ENCODE measurements at places on chromosomes 13 and 19.

- peak; percentile 4 for DNase-seq
Observed at GRCh38 chr13:29849731-29850212, 645 bp downstream of the UBL3 start.

DNA sequence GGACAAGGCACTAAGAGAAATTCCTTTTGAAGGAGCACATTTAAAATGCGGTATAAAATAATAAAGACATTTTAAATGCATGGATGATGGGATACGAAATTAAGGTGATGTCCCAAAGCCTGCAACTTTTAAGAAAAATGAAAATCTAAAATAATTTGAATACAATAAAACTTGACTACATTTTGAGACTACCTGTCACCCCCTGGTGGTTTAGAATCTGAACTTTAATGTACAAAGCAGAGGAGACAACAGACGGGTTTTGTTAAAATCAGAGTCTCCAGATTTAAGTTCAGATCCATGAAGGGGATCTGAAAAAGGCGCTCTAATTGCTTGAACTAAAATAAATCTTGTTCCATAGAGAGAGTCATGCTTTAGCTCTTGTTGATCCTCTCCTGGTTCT, 1129.3 kb upstream of the PCDH20 start:
- no peak for DNase-seq

GRCh38 chr13:99375738-99376080, 68.5 kb upstream of the GPR183 start:
- DNase-seq, result no peak

DNA sequence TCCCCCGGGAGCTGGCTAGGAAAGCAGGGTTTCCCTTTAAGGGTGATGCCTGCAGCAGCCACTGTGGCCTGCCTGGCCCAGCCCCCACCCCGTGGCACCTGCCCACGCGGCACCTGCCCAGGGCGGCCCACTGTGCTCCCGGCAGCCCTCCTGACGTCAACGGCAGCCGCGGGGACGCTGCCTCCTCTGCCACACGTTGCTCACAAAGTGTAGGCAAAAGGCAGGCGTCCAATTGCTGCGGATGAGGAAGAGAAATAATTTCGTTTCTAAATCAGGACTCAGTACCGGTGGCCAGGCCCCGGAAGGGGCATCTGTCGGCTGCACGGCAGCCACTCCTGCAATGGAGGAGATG, 122.3 kb downstream of the URI1 start:
- no peak for DNase-seq

- no peak for DNase-seq
Observed at GRCh38 chr13:27174766-27175455, 3.3 kb upstream of the USP12 start.

- no peak for DNase-seq
Observed at GRCh38 chr13:99614465-99614885, 113.2 kb downstream of the TM9SF2 start.

DNA sequence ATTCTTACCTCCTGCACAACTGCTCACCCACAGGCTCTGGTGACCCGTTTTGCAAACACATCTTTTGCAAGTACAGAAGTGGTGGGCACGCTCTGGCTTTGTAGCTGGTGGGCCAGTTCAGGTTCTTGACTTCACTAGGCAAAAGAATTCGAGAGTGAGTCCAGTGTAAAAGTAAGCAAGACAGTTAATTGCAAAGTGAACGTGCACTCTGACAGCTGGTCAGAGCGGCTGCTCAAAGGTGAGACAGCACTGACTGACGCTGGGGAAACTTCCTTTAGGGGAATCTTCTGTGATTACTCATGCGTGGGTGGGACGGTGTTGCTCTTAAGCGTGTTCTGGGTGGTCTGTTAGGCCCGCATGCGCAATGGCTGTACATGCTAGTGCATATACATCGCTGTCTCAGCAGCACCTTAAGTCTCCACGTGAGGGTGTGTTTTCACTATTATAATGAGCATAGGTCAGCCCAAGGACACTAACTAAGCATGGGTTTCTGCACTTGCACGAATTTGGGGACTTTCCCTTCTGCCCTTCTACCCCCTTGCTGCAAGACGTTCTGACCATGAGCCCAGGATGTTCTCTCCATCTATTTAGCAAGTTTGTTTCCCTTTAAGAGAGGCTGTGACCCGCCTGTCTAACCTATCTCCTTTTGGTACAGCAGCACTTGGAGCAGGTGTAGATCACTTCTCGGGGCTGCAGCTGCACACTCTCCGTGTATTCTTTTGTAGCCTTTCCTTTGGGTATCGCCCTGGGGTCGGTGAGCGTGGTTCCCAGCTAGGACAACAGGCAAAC, 30.2 kb upstream of the CD33 start:
- DNase-seq, result no peak

GRCh38 chr13:27979001-27979643, 9.4 kb downstream of the URAD start:
- no peak for DNase-seq

- DNase-seq, result no peak
Observed at GRCh38 chr13:38824342-38824741, 137.5 kb downstream of the FREM2 start.

- no peak for DNase-seq
Observed at GRCh38 chr13:37492741-37493514, 105.6 kb downstream of the POSTN start.

- no peak for DNase-seq
Observed at GRCh38 chr13:32277839-32278238, 37.3 kb downstream of the ZAR1L start.

GRCh38 chr13:110319774-110320509, 12.9 kb downstream of the COL4A2 start:
- DNase-seq, result no peak

DNA sequence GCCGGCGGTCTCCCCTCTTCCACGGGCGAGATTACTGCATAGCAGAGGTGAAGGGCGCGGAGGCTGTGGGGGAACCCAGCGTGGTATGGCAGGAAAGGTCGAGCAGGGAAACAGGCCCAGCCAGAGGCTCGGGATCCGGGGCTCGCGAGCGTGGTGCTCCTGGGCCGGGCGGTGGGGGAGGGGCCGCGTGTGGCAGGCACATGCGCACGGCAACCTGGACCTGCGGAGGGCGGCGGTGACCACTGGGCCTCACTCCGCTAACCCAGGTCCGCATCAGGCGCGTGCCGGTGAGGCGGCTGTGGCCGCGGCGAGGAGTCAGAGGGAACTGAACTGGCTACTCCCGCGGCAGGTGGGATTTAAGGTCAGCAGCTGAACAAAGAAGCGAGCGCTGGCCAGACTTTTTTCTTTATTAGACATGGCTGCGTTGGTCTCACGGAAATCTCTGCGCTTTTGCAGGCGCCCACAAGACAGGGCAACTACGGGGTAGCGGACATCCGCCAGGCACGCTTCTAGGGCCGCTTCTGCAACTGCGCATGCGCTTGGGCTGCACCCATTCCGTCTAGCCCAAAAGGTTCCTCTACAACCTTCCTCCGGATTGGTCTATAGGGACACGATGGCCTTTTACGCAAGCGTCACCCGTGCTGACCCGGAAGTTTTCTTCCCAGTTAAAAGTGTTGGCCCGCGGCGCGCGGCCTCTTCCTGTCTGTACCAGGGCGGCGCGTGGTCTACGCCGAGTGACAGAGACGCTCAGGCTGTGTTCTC, at the start of gene RPS5:
Gene RPS5, plus strand, starts transcription at position 694 of the 762 bp plus-strand sequence. CDS start 869 bp downstream, outside the sequence.
- peak; percentile 92 for DNase-seq

GRCh38 chr13:40550130-40550529, 116.3 kb downstream of the FOXO1 start:
- DNase-seq, result no peak

DNA sequence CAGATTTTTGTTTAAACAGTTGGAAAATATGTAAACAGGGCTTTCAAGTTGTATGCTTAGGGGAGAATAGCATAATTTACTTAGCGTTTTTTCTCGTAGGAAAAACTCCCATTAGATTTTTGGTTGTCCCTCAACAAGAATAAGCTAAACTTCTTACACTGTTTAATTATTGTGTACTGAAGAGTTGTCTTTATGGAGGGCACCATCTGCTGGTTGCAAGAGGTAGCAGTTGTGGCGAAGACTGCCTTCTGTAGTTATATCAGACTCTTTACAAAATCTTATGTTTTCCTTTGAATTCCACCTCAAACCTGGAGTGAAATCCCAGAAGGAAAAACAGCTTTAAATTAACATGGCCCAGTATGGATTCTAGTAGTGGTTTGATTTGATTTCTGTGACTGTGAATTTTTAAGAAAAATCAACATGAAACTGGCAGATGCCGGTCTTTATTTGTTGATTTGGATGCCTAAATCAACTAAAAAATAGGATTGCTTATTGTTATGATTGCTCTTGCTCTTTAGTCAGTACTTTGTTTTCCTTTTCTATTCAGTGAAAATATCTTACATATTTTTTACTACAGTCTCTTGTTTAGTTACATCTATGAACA, 53.4 kb downstream of the PDS5B start:
- DNase-seq, result peak; percentile 17

DNA sequence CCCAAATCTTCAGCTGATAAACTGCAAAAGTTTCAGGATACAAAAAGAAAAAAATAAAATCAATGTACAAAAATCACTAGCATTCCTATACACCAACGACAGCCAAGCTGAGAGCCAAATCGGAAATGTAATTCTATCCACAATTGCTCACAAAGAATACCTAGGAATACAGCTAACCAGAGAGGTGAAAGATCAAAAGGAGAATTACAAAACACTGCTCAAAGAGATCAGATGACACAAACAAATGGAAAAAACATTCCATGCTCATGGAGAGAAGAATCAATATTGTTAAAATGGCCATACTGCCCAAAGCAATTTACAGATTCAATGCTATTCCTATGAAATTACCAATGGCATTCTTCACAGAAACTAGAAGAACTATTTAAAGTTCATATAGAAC, 29.5 kb downstream of the NLRP11 start:
- DNase-seq, result no peak

DNA sequence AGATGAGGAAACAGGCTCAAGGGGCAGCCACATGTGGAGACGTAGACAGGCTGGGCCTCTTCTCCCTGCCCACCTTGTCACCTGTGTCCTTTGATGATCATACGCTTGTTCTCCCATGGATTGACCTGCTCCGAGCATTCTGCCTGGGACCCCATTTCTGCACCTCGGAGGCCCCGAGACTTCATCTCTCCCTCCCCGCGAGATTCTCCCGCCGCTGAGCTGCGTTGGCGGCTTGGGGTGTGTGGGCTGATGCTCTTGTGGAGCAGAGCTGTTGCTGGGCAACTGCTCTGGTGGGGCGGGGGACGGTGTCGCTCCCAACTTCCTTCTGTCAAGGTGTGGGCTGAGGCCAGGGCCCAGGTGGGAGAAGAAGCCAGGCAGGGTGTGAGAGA, 22.1 kb downstream of the MAST3 start:
- peak; percentile 28 for DNase-seq

DNA sequence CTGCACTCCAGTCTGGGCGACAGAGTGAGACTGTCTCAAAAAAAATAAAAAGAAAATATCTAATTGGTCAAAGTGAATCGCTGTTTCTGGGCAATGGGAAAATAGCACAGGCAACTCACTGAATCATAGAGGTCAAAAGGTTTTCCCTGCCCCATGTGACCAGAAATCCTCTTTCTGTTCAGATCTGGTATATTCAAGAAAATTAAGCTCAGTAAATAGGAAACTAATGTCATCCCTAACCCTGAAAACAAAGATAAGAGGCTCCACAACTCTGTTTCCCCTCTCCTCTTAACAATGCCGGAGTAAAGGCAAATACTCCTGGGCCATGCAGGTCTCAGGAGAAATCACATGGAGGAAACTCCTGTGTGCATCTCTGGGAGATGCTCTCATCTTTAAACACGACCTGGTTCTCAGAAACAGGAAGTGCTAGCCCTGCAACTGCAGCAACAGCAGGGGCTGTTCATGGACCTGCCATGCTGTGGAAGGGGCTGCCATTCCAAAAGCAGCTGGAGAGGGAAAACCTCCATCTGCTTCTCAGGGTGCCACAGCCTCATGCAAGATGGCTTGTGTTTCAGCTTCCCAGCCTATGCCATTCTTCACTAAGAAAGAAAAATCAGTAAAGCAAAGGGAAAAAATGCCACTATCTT, 47.5 kb upstream of the SLC7A9 start:
- no peak for DNase-seq

DNA sequence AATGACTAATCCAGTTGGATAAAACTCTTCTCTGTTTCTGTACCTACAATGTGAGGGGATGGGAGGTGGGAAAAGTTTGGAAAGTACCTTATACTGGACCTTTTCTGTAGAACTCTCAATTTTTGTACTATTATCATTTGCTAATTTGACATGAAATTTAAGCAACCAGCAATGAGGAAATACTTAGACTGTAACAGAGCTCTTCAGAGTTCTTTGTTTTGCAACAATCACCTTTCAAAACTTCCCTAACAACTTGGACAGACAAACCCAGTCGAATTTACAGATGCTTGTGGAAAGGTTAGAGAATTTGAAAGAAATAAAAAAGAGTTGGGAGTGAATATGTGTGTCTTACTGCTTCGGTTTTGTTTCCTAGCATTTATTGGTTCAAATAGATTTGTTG, 16.8 kb downstream of the KBTBD7 start:
- DNase-seq, result no peak

DNA sequence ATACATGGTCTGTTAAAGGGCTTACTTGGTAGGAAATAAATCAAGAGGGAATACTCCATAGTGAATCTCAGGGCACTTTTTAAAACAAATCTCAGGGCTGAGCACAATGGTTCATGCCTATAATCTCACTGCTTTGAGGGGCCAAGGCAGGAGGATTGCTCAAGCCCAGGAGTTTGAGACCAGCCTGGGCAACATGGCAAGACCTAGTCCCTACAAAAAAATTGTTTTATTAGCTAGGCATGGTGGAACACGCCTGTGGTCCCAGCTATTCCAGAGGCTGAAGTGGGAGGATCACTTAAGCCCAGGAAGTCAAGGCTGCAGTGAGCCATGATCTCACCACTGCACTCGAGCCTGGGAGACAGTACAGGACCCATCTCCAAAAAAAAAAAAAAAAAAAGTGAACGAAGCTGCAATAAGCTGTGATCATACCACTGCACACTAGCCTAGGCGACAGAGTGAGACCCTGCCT, 25.2 kb downstream of the ABCC4 start:
- DNase-seq, result no peak

- no peak for DNase-seq
Observed at GRCh38 chr13:31399690-31400089, 199.9 kb downstream of the B3GLCT start.

- DNase-seq, result peak; percentile 59
Observed at GRCh38 chr19:10230861-10231611, at the start of gene S1PR2. Gene S1PR2 (minus strand): TSS chr19:10231331. CDS start chr19:10224905, 6,426 bp downstream.

- DNase-seq, result no peak
Observed at GRCh38 chr13:72545030-72545719, 182.3 kb downstream of the MZT1 start.

- no peak for DNase-seq
Observed at GRCh38 chr13:46866150-46866549, 30.7 kb downstream of the HTR2A start.

- peak; percentile 39 for DNase-seq
Observed at GRCh38 chr19:35549174-35549788, 3.9 kb downstream of the TMEM147 start.

- no peak for DNase-seq
Observed at GRCh38 chr13:47555235-47555634, 445.8 kb downstream of the SUCLA2 start.

- no peak for DNase-seq
Observed at GRCh38 chr19:5331790-5332189, 8.8 kb downstream of the PTPRS start.

All from effector CD8-positive, alpha-beta T cell (primary cell).